Stimulated activated CD8-positive, alpha-beta memory T cell treated with anti-CD3 and anti-CD28 coated beads, Interleukin-7, amount 100 ng/mL, for 48 hours (primary cell): ENCODE measurements at places on chromosomes 1 and 21.

DNA sequence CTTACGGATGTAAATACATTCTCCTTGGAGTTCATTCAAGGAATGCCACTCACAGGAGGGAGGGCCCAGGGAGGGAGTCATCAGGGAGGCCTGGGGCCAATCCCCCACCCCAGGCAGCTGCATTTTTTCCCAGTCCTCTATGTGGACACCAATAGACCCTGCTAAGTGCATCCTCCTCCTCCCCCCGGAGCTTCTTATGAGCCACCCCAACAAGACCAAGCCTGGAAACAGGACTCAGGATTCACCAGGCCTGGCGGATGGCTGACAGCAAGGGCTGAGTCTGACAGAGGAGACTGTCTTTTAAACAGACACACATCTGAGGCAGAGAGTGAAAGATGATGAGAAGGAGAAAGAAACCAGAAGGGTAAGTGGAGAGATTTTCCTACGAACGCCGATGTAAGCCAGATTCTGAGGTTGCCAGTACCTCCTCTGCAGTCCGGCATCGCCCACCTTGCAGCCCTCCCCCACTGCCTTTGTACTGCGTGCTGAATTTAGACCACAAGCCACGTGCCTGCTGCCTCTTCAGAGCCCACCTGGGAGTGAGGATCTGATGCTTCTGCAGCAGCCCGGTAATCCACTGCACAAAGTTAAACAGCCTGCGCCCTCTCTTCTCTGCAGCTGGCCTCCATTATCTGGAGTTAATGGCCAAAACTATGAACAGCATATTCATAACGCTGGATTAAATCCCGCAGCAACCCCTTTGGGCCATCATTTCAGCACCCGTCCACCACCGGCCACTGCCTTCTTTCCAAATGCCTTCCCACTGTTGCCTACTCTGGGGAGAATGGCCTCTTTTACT is 17.6 kb upstream of the SFPQ start:
- no peak for DNase-seq

DNA sequence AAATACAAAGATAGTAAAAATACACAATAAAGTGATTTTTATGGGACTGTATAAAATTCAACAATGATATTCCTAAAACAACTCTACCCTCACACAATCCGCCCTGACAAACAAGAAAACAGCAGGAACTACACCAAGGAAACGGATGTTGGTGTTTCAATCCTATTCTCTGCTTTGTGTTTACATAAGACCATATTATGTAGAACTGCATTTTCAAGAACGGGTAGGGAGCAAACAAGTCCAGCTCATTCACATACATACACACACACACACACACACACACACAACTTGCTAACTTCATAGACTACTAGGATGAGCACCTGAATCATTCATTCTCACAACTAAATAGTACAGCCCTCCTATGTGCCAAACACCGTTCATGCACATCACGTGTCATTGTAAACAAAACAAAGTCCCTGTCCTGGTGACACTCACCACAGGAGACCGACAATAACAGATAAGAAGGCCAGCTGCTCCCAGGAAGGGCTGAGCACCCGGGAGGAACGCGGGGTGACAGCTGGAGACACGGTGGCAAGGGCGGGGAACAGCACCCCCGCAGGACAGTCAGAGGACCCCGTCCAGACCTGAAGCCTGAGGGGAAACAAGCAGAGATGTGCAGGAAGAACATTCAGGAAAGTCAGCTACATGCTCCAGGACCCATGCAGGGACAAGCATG is 43.0 kb downstream of the NPHP4 start:
- no peak for DNase-seq

DNA sequence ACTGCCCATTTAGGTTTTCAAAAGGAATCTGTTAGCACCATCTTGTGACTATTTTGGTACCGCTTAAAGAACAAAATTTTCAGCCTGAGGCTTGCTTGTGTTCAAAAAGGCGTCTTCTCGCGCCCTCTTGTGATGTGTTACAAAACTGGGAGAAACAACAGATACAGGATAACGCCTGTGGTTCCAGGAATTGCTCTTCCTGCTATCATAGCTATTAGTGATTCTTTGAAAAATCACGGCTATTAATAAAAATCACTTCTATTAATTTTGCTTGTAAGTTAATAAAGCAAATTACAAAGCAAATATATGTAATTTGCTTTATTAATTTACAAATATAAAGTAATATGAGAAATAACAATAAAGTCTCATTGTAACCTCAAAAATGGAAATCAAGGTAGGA is 82.2 kb upstream of the ABCD3 start:
- DNase-seq = no peak

GRCh38 chr1:174837386-174837785 is 162.4 kb upstream of the CACYBP start:
- no peak for DNase-seq

- no peak for DNase-seq
These were observed 129.9 kb downstream of the DSCAM start for GRCh38 chr21:40717028-40717427.

- peak; percentile 65 for DNase-seq
These were observed 90.8 kb upstream of the TNFSF4 start for GRCh38 chr1:173297798-173298391.
